ENCODE measurements at places on chromosomes 16 and 17.

GRCh38 chr16:787321-787966, 737 bp downstream of the RPUSD1 start:
- DNase-seq: no peak

DNA sequence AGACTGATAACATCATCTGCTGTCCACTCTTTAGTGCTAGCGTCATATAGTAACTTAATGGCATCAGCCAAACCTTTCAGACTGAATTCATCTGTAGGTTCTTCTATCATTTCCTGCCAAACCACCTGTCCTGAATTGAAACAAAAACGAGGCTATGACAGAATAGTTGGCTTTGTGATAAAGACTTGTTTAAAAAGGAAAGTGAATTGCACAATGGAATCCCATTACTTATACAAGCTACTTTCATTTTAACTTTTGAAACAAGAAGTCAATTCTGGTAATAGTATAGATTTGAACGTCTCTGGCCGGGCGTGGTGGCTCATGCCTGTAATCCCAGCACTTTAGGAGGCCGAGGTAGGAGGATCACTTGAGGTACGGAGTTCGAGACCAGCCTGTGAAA, 18.2 kb downstream of the LASP1NB start:
- no peak for DNase-seq

DNA sequence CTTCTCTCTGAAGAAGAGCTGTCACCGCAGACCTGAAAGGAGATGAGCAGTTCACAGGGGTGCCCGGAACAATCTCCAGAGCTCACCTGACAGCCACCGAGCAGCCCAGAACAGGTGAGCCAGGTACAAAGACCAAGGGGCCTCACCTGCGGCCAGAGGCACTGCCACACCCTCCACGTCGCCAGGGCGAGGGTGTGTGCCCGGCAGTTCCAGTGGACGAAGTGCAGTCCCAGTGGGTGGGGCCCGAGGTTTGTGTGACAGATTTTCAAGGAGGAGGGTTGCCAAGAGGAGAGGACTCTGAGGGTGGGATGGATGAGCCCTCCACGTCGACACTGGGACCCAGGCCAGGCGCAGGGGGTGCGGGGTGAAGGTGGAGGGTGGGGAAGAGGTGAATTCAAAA, 61.7 kb downstream of the SMPD3 start:
- DNase-seq: no peak

- no peak for DNase-seq
Measured at GRCh38 chr16:88614818-88615580, 23.4 kb upstream of the IL17C start.

DNA sequence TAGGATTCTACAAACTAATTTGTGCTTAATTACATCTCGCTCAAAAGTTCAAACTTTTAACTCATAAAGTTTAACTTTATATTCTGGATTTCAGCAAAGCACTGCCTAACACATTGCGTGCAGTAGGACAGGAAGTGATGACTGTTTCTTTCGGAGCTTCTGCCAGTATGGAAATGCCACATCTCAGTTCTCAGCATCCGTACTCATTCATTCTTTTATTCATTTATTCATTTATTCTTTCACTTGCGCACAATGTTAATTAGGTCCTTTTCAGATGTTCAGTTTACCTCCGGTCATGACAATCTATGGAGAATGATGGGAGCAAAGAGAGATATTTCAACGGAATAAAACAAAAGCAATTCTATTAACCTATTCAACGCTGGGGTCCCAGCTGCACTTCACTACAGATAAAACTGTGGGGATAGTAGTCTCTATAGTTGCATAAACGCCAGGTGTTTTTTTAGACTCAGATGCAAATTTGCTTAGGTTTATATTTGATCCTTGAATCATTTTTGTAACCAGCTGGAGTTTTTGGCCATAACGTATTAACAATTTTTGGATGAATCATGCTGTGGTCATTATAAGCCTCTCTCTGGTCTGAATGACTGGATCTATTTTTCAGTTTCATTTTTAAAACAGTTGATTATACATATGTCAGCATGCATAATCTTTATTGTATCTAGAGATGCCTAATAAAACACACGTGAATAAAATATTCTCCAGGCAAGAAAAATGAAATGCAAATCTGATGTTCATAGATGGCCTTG, 143.9 kb downstream of the KCNJ2 start:
- no peak for DNase-seq

DNA sequence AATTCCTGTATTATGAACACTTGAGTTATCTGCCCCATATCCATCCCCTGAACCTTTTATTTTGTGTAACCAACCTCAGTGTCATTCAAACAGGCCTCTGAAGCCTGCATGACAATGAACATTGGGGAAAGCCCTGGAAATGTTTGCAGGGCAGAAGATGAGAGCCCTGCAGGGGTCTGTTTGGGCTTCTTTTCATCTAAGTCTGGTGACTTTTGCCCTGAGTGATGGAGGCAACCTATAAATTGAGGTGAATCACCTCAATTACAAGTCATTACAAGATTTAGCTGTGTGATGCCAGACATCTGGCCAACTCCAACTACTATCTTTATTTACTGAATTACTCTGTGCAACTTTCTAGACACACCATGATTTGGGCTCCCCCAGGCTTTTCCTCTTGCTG, 189.2 kb downstream of the MAF start:
- no peak for DNase-seq

- peak; percentile 30 for DNase-seq
Measured at GRCh38 chr16:73298562-73298961, 250.6 kb upstream of the ZFHX3 start.

DNA sequence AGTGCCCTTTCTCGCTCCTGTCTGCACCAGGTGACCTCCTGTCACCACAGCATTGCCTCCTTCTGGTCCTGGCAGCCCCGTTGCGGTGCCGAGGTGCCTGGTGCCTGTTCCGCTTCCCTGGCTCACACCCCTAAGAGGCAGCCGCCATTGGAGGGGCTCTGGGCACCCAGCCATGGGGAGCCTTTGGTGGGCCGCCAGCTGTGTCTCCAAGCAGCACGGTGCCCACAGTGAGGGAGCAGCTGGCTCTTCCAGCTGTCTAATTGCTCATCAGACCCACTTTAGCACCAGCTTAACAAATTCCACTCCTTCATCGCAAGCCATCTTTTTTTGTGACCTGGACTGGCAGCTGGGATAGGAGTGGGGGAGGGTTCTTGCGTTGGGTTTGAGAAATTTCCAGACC, 276.1 kb downstream of the SNX29 start:
- peak; percentile 47 for DNase-seq

- DNase-seq: no peak
Measured at GRCh38 chr17:32723310-32723955, 153.5 kb downstream of the MYO1D start.

- peak; percentile 47 for DNase-seq
Measured at GRCh38 chr16:60060731-60061130, 1326.6 kb upstream of the GOT2 start.

DNA sequence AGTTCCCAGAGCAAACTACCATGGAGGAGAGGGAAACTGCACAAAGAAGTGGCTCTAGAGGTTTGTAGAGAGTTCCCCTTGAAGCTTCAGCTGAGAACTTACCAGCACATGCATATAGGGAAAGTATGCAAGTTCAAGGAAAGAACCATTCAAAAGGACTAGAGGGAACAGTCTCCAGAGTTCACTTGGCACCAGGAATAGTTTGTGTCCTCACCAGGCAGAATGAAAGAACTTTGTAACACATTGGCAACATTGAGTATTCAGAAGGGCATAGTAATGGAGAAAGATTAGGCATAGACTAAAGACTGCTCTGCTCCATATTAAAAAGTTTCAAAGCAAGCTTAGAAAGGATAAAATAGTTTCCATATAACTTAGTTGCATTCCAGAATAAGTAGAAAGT, 155.4 kb upstream of the TOM1L1 start:
- no peak for DNase-seq

GRCh38 chr16:51271156-51271701, 120.2 kb upstream of the SALL1 start:
- no peak for DNase-seq

DNA sequence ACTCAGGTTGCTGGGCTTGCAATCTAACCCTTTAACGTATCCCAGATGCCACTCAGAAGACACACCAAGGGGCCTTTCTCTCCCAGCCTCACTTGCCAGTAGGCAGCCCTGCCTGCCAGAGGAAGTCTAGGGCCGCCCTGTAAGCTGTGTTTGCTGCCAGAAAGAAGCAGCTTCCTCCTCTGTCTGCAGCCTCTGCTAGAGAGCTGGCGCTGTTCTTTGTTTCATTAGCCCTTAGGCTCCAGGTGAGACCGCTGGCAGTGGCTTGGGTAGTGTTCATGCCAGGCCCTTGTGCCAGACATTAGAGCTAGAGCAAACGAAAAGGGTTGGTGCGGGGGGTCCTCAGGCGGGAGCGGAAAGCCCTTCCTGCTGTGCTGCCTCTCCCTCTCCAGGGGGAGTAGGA, 8.9 kb downstream of the CTRL start:
- DNase-seq: no peak

GRCh38 chr16:70740914-70741782, 55.3 kb upstream of the MTSS2 start:
- DNase-seq: no peak

GRCh38 chr16:81767987-81768592, 11.0 kb upstream of the PLCG2 start:
- peak; percentile 29 for DNase-seq

DNA sequence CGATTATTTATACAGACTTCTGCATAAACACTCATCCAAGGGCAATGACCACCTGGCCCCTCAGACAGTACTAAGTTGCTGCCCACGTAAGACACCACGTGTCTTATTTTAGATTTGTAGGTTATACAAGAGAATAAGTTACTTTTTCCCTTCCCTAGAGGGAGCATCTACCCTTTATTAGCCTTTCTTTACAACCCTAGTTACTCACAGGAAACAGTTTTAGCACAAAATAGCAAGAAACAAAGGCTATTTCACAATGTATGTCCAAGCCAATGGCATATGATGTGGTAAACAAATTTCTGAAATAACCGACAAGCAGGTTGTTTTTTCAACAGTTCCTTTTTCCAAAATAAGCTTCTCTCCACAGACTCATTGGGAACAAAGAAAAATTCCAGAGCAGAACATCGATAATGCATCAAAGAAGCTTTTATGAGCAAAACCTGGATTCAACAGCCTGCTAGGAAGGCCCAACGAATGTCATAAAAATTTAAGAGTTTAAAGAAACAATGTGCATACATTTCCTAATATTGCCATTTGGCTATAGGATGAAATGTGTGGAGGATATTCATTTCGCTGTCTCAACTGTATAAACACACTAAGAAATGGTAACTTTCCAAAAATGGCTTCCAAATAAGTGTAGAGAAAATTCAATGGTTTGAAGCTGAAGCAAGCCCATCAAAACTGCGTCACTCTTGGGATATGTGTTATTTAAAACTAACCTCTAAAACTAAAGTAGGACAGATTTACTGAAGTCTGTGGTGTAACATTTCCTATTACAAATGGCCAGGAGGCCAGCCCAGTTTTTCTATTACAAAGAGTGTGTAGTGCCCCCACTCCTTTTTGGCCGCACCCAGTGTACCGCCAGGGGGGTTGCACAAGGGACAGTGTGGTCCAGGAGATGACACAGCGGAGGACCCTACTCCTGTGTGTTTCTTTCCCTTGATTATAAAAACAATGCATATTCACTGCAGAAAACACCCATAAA, 50.4 kb upstream of the ERN1 start:
- DNase-seq: peak; percentile 52

- no peak for DNase-seq
Measured at GRCh38 chr16:75945916-75946457, 219.7 kb upstream of the CPHXL start.

GRCh38 chr17:16419074-16419928, 3.9 kb downstream of the TRPV2 start:
- DNase-seq: no peak

DNA sequence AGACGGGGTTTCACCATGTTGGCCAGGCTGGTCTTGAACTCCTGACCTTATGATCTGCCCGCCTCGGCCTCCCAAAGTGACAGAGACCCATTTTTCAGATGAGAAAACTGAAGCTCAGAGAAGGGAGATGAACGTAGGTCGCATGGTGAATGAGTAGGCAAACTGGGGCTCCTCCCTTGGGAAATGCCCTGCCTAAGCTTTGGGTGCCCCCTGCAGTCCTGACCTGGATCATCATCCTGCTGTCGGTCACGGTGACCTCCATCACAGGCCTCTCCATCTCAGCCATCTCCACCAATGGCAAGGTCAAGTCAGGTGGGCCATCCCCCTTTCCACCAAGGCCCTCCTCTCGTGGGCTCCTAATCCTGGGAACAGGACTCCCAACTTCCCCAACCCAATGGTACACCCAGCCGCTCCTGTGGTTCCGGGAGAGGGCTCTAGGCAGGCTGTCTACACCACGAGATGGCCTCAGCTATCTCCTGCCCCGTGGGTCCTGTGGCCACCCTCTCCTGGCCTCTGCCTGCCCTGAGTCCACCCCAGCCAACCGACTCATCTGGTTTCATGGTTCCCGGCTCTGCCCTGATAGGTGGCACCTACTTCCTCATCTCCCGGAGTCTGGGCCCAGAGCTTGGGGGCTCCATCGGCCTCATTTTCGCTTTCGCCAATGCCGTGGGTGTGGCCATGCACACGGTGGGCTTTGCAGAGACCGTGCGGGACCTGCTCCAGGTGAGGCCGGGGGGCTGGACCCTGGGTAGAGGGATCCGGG, 4.7 kb downstream of the SLC12A3 start:
- no peak for DNase-seq

DNA sequence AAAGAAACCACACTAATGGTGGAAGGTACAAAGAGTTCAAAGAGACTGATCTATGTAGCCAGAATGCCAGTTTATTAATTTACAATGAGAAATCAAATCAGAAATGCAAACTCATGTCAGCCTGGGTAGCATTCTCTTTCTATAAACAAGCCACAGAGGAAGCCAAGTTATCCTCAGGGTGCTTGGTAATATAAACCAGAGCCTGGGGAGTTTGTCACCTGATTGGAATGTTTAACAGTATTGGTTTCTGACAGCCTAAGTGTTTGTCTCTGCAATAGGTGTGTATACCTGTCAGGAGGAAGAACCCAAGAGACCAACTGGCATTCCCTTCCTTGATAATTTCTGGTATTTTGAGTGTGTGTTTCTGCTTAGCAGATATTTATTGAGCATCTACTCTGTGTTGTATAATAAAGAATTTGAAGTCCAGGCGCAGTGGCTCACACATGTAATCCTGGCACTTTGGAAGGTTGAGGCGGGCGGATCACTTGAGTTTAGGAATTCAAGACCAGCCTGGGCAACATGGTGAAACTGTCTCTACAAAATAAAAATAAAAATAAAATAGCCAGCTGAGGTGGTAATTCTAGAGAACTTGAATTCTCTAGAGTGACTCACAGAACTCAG, 3.1 kb upstream of the C17orf58 start:
- DNase-seq: no peak

Data from lung (tissue), 17 donors.